Stimulated activated memory B cell treated with anti-CD40 and anti-IgM and Interleukin-4, amounts not matched to agents 10 μg/mL and 1 μg/mL and 100 μg/mL, for 72 hours (primary cell): ENCODE measurements at places on chromosomes 5 and 9.

DNA sequence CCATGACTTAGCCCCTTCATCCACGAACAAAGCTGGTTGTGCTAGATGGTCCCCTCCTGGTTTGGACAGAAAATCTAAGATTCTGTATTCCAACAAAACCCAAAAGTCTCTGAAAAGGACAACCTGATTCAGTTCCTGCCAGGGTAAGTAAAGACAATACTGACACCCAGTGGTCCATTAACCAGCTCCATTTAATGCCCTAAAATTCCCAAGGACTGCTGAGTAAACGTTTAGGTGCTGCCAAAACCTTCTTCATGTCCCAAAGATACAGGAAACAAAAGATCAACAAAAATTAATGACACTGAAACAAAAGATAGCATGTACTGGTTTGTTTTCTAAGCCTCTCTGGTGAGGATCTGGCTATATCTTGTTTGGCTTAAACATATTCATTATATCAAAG is 25.3 kb upstream of the PPP1R2B start:
- no peak for ATAC-seq

DNA sequence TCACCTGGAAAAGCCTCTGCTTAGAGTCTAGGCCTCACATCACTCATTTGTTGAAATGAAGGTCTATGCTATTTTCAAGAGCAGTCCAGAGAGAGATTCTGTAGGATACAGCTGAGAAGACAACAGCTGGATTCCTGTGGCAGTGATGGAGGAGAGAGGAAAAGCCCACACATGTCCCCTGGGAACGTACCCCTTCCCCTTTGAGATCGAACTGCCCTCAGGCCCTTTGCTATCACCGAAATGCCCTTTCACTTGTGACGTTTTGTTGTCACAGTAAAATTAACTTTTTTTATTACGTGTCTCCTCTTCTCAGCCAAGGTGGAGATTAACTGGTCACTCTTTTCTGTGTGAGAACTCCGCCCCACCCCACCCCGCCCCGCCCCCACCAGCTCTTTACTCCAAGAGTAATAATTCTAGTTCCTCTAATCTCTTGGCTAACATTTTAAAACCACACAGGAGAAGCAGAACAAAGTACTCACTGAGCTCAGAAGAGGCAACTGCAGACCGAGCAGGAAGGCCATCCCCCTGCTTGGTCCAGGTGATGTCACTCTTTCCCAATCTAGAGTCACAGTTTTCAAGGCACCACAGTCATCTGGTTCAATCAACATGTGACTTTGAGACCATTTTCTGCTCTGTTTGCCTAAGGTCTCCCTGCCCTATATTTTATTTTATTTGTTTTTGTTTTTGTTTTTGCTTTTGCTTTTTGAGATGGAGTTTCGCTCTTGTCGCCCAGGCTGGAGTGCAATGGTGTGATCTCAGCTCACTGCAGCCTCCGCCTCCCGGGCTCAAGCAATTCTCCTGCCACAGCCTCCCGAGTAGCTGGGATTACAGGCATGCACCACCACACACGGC is 105.6 kb downstream of the SUSD1 start:
- peak; percentile 90 for ATAC-seq

DNA sequence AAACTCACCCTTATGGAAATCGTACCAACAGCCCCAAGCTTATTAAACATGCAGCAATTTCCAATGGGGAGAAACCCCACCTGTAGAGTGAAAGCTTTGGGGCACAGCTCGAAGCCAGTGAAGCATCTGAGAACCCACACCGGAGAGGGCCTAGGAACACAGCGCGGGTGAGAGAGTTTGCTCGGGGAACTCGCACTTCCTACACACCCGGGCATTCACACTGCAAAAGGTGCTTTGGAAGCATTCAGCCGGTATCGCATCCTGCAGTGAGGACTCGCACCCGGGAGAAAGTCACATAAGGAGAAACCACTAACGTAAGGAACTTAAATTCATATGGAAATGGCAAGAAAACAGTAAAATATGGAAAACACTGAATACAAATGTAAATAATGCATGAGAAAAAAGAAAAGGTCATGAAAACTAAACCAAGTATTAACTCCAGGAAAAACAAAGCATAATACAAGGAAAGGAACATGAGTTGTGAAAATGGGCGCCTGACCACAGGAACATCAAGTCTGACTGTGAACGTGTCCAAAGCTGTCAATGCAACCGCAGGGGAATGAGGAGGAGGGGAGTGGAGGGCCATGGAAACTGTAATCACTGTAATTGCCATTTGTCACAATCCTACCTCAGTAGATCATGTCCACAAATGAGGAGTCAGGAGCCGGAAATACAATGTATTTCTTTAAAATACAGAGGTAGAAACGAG is 28.7 kb downstream of the CAMSAP1 start:
- ATAC-seq, result no peak

GRCh38 chr9:128891321-128892220 is 9.6 kb downstream of the LRRC8A start:
- ATAC-seq, result no peak

- ATAC-seq, result no peak
Observed at GRCh38 chr5:54807421-54807820, 178.0 kb downstream of the ESM1 start.

GRCh38 chr5:34930870-34931269 is 1.5 kb downstream of the DNAJC21 start:
- ATAC-seq, result no peak

- no peak for ATAC-seq
Observed at GRCh38 chr5:67680099-67680498, 483.5 kb upstream of the CD180 start.

- no peak for ATAC-seq
Observed at GRCh38 chr5:177575488-177575887, 16.5 kb upstream of the TMED9 start.

- no peak for ATAC-seq
Observed at GRCh38 chr5:158294701-158295100, 435.8 kb upstream of the CLINT1 start.

DNA sequence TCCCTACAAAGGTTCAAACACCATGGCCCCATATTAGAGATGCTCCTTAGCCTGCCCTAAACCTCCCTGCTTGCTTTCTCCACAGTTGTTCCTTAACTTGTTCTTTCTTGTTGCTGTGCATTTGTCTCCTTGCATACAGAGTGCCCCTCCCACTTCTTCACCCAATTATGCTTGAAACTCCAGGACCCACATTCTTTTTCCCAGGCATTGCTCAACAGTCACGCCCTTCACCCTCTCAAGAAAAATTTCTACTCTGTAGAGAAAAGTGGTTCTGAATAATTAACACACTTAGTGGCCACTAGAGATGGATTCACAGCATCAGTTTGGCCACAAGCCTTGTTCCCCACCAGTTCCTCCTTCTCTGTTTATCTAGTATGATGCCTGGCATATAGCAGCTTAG is 57.7 kb downstream of the NREP start:
- no peak for ATAC-seq

DNA sequence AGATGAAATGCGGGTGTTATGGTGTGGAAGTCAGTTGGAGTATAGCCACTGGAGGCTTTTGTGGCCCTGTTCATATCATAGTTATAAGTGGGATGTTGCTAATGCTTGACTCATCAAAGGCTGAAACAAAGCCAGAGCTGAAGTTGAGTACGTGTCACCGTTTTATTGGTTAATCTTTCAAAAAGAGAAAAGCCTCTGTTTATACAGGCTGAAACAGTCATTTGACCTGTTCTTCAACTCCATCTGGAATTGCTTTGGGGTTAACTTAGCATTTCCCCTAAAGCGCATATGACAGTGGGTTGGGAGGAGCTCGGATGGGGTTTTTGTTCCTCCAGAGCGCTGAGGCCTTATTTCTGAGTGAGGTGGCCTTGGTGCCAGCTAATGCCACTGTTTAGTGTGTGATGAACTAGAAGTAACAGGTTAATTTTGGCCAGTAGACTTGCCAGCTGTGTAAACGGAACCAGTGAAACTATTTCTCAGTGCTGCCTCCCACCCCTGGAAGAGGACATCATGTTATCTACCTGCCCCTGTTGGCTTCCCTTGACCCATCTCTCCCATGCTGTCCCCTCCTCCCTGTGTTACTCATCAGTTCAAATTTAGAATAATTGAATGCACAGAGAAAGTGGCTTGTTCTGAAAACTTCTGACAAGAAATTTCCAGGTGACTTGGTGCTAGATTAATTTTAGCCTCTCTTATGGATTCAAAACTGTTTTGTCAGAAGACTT is 34.2 kb downstream of the MTAP start:
- ATAC-seq, result no peak

DNA sequence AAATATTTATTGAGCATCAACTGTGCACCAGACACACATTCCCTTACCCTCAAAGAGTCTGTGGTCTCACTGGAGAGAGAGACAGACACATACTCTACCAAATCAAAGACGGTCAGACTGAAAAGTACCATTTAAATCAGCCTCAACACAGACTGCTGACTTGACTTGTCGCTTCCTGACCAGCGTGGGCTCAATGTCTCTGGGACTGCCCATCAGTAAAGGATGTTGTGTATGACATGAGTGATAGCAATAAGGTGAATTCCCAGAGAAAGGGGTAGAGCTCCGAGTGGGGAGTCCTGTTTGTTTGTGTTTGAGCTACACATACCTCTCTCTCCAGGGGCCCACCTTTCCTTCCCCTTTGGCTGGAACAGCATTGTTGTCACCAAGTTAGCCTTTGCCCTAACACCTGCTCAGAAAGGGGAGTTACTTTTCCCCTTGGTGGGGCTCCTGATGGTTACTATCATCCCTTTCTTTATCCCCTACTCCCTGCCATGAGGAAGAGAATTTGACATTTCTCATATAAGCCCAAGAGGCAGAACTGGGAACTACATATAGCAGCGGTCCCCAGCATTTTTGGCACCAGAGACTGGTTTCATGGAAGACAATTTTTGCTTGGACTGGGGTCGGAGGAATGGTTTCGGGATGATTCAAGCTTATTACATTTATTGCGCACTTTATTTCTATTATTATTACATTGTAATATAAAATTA is 33.9 kb downstream of the NR4A3 start:
- ATAC-seq, result no peak

GRCh38 chr5:52786949-52787599 is 642 bp upstream of the ITGA1 start:
- no peak for ATAC-seq

GRCh38 chr5:181189363-181189961 is 15.5 kb downstream of the TRIM7 start:
- ATAC-seq, result peak; percentile 35

DNA sequence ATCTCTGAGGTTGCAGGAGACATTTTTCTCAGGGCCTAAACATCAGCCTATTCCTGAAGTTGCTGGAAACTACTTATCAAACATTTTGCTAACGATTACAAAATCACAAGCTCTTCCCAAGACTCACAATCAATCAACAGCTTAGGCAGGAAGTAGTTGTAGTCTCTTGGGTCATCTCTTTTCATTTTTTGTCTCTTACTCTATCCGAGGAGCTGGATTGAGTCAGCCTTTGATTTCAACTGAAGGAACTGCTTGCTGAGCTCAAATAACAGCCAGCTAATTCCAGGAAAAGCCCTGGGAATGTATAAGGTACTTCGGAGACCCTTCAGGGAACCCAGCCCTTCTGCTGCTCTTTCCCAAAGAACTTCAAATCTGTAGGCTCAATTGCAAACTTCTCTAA is 398.9 kb downstream of the PLK2 start:
- no peak for ATAC-seq

DNA sequence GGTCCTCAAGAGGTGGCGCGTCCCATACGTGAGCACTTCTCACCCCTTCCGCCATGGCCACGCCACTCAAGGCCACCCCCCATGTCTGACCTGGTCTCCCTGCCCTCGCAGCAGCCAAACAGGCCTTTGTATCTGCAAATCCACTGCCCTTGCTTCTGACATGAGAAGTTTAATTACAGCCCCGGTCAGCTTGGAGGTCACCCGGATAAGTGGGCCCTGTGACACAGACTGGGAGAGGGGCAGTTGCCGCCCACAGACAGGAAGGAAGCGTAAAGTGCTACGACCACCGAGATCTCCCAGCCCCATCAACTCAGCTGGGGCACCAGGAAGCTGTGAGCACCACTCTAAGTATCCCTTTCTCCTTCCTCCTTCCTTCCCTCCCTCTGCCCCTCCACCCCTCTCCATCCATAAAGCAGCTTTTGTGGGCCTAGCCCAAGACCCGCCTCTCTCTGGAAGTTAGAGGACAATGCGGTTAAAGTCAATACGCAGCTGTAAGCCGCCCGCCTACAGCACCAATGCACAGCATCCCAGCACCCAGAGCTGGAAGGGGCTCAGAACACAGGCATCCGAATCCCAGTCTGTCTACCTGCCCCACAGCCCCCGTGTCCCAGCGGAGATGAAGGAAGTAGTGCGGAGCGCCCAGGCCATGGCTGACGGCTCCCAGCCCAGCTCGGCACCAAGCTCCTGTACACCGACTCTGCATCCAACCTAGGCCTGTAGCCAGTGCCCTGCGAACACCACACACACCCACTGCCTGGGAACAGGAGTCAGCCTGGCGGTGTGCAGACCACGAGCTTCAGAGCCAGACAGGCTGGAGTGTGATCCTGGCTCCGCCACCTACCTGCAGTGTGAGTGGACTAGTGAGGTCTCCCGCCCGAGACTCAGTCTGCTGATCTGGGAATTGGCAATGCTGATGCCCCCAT is 44.8 kb upstream of the RNF130 start:
- no peak for ATAC-seq

DNA sequence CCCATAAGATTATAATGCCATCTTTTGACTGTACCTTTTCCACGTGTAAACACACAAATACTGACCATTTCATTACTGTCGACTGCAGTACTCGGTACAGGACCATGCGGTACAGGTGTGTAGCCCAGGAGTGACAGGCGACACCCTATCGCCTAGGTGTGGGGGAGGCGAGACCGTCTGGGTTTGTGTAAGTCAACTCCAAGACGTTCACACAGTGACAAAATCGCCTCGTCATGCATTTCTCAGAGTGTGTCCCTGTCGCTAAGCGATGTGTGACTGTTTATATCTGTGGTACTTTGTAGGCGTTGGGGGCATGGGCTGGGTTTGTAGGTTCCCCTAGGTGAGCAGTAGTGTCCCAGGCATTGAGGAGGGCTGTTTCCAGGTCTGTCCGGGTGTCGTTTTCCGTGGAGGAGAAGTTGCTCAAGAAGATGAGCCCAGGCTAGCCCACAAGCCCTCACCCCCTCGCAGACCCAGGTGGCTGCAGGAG is 20.3 kb downstream of the NEK6 start:
- no peak for ATAC-seq

DNA sequence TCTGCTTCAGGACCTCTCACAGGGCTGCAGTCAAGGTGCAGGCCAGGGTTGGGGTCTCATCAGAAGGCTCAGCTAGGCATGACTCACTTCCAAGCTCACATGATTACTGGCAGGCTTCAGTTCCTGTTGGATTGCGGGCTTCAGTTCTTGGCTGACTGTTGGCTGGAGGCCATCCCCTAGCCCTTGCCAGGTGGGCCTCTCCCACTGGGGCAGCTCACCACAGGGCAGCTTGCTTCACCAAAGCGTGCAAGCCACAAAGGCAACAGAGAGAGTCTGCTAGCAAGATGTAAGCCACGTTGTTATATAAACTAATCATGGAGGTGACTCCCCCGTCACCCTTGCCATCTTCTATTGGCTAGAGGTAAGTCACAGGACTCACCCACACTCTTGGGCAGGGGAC is 14.4 kb downstream of the CPLX2 start:
- ATAC-seq, result no peak
